ENCODE measurements at places on chromosomes 13 and 19.

DNA sequence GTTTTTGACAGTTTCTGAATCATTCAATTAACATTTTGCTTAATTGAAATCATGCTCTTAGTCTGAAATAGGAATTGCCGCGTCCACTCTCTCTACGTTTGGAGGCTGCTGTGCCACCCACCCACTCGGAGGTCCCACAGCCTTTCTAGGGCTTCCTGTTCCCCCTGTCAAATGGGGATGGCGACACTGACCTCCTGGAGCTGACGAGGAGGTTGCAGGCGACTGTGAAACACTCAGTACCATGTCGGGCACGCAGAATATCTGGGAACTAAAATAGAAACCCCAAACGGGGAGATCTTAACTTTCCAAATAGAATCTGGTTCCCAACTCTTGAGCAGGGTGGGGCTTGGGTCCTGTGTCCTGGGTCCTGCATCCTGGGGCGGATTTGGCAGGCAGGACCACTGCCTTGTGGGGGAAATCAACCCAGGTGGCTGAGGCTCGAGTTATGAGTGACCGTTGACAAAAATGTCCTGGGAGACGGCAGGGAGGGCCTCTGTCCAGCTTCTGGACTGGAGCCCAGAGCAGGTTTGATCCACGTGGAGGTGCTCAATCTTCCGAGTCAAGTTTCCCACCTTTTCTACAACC is 124.6 kb downstream of the RAB20 start:
- DNase-seq: no peak

DNA sequence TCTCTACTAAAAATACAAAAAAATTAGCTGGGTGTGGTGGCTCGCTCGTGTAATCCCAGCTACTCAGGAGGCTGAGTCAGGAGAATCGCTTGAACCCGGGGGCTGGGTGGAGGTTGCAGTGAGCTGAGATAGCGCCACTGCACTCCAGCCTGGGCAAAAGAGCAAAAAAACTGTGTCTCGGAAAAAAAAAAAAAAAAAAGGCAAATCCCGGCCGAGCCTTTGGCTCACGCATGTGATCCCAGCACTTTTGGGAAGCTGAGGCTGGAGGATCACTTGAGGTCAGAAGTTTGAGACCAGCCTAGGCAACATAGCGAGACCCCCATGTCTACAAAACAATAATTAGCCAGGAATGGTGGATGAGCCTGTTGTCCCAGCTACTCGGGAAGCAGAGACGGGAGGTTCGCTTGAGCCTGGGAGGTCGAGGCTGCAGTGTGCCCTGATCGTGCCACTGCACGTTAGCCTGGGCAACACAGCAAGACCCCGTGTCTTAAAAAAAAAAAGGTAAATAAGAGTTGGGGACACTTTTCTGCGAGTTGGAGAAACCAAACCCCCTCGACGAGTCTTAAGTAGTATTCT is 574 bp upstream of the GPX4 start:
- no peak for DNase-seq

DNA sequence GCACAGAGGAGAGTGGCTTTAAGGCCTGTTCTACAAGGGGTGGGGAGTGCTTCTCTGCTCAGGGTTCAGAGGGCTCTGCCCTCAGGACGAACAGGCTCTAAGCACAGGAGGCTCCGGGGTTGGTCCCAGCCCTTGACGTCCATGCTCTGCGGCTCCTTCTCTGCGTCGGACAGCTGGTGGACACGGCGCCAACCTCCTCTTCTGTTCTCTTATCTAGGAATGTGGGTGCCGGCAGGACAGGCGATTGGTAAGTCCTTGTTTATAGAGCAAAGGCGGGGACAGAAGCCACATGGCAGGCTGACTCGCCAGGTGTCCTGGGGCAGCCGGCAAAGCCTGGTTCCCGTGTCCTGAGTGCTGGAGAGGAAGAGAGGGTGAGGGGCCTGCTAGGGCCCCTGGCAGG is 8.4 kb upstream of the RPS15 start:
- DNase-seq: no peak

- DNase-seq: no peak
Observed at GRCh38 chr13:57857945-57858344, 226.4 kb downstream of the PCDH17 start.

- DNase-seq: no peak
Observed at GRCh38 chr19:35734889-35735288, 7.4 kb downstream of the IGFLR1 start.

GRCh38 chr19:6787393-6787792 is 14.9 kb downstream of the VAV1 start:
- DNase-seq: no peak

- DNase-seq: no peak
Observed at GRCh38 chr13:36192166-36192565, 22.2 kb downstream of the SOHLH2 start.

- DNase-seq: no peak
Observed at GRCh38 chr13:86445672-86446071, 646.5 kb upstream of the SLITRK6 start.

Measured in NCI-H345 (cell line).